ENCODE measurements at places on chromosomes 11 and 22.
A peak's percentile ranks its signal among the peaks of the same experiment; 100 is the strongest.

DNA sequence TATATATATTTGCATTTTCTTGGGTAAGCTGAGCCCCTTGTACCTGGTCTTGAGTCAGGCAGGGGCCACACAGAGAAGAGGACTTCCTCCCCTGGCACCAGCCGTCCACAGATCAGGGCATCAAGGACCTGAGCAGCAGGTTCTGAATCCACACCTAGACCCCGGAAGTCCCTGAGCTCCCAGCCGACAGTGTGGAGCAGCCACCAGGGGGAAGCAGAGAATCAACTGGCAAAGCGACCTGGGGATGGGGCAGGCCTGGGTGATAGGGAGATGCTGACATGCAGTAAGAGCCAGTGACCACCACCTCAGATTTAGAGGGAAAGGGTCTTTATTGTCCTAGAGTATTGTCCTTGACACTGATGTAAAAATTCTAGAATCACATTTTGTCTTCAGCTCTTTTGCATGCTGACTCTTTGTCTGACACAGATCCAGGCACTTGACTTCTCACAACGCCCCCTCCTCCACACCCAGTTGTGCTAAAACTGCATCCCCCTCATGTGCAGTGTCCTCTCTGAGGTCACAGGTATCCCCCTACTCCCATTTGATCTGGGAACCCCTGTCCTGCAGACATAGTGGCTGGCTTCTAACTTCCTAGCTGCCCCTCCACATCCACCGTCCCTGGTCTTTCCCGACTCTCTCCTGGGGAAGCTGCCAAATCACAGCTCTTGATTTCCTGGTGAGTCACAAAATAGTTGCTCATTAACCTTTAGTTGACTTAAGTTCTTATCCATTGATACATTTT is 109.3 kb downstream of the GGTLC2 start:
- peak; percentile 56 for DNase-seq

- DNase-seq = no peak
These were observed 6.1 kb downstream of the RHOD start for GRCh38 chr11:67062526-67063373.

DNA sequence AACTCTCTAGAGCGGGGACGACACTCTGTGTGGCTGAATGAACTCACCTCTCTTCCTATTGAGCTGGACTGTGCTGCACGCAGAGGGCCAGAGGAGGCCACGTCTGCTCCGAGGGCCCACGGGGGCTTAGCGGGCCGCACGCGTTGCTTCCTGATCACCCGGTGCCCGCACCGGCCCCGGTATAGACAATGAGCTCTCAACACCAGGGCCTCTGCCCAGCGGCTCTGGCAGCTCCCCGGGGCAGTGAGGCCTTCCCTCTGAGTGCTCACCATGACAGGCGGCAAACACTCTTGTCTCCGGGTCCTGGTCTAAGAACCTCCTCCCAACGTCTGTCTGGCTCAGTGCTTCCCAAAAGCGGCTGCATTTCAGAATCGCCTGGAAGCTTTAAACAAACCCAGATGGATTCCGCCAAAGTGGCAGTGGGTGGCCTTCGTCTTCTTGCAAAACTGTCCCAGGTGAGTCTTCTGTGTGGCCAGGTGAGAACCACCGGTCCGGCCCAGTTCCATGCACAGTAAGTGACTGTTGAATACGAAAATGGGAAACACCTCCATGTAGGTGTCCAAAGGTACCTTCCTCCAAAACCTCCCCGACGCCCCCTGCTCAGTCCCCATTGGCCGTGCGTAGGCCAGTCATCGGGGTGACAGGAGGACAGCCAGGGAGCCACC is 47.8 kb upstream of the CCND1 start:
- DNase-seq = no peak

- DNase-seq = no peak
These were observed 2.9 kb downstream of the PHLDB1 start for GRCh38 chr11:118610225-118610772.

- no peak for DNase-seq
These were observed 137.5 kb upstream of the HSD17B12 start for GRCh38 chr11:43542750-43543712.

DNA sequence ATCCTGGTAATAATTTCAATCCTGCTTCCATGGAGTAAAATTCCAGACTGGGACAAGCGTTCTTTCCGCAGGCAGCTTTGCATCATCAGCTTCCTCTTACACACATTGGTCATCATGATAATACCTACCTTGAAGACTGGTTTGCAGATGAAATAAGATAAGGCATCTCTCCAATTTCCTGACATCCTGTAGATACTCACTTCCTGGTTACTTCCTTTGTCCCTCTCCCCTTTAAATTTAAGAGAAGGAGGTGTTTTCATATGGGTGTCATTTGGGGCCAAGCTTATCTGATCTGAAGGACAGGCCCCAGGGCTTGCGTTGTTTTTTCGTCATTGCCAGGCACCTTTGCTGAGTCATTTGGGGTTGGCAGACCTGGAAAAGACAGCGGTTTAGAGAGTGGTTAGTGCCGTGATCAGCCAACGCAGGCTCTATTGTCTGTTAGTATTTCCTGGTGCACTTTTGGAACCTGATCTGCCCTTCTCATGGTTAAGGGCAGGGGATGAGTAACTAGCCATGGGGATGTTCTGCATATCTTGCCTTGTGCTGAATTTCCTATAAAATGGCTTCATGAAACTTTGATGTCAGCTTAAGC is 24.1 kb downstream of the GRAMD1B start:
- peak; percentile 90 for DNase-seq

- DNase-seq = peak; percentile 32
These were observed 14.1 kb downstream of the MIAT start for GRCh38 chr22:26671317-26672059.

DNA sequence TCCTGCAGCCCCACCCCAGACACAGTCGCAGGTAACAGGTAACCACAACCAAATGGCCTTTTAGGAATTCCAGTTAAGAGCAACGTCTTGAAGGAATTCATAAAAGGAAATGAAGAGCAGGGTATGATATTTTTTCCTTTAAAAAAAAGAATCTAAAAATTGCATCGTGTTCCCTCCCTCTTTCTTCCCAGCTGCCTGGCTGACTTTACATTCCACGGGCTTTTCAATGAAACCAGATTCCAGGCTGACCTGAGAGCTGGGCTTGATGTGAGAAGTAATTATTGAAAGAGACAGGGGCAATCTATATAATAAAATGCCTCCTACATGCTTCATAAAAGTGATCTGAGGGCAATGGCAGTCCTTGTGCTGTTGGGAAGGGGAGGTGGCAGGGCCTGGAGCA is 57.3 kb upstream of the EIF3D start:
- no peak for DNase-seq

- no peak for DNase-seq
These were observed 70.5 kb downstream of the LINC01488 start for GRCh38 chr11:69551963-69552362.

GRCh38 chr22:39980596-39980995 is 14.2 kb upstream of the FAM83F start:
- DNase-seq = no peak

DNA sequence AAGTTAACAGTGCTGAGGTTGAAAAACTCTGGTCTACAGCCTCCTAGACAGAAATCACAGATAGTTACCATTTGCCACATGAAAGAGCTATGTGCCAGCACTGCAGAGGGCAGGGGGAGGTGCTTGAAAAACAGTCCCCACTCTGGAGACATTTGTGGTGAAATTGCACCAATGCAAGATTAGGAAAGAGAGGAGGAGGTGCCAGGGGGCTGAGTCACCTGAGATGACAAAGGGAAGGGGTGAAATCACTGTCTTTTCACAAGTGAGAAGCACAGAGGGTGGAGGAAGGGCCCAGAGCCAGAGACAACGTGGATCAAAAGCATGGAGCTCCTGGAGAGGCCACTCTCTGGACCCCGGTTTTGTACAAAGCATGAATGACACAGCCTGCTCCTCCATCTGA is 196.3 kb downstream of the BUD13 start:
- DNase-seq = no peak

DNA sequence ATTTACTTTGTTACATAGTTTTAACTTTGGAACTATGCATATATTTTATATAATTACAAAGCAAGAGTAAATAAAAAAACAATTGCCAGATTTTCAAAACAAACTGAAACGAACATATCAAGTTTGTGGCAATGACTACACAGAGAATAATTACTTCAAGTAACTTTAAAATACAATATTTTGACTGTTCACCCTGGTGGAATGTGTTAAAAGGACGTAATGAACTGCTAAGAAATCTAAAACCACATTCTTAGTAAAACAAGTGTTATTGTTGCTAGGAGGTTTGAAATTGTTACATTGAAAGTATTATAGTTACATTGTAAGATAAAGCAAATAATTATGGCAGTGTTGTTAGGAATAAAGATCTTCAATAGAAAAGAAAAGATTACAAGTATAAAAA is 71.4 kb downstream of the SFI1 start:
- DNase-seq = no peak

GRCh38 chr11:47606731-47607130 is 12.5 kb upstream of the C1QTNF4 start:
- no peak for DNase-seq

GRCh38 chr11:2187280-2187707 is 15.7 kb upstream of the TH start:
- DNase-seq = no peak
